Activated naive CD8-positive, alpha-beta T cell treated with anti-CD3 and anti-CD28 coated beads, Interleukin-2, amount 10 ng/mL, durations not matched to agents 7 days and 5 days (primary cell): ENCODE measurements at places on chromosomes 4 and X.

DNA sequence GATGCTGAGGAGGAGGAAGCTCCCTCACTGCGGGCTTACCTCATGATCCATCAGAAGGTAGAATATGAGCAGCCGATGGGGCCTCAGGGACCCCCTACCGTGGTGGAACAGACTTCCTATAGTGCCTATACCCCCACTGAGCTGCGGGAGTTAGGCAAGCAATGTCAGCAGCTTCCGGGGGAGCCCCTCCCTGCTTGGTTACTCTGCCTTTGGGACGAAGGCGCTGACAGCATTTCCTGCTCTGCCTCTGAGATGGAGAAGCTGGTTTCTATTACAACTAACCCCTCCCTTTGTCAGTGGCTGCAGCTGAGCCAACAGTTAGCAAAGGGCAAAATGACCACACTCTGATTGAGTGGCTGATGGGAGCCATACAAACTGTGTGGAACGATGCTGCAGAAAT, 430.7 kb downstream of the IDS start:
- H3K27me3 ChIP-seq: no peaks in the 10 kb centered on the region
- no peaks in the 10 kb centered on the region for H3K36me3 ChIP-seq
- H3K4me1 ChIP-seq: peaks cover 4% of the 10 kb centered on the region

DNA sequence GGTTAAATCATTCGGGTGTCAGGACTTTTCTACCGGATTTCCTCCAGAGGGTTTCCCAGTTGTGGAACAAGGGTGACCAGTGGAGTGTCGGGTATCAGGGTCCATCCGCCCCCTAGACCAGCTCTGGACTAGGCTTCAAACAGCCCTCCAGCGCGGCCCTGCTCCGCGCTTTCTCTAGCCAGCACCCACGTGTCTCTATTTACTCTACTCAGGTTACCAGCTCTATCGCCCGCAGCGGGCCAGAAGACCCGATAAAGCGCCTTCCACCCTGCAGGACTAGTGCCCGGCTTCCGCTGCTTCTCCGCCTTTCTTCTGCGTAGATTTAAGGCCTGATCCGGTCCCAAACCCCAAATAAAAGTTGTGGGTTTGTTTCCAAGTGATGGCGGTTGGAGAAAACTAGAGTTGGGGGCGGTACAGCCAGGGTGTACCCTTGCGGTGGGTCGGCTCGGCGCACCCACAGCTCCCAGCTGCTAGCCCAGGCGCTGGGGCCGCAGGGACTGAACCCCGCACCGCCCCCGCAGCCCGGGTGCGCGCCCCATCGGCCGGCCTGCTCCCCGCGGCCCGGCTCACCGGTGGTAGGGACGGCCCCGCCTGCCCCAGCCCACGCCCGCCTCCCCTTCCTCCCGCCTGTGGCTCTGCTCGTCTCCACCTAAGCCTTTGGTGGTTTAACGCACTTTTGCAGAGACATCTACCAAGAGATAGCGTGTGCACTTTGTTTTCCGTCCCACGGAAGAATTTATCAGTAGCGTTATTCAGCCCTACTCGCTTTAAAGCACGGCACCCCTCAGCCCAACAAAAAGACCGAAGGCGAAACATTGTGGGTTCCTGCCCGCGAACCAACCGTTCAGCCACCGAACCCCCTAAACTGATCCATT, 2.1 kb downstream of the LEF1 start:
- peaks cover 29% of the 10 kb centered on the region for H3K36me3 ChIP-seq
- H3K4me3 ChIP-seq: peak overlapping the region; percentile 98
- H3K27me3 ChIP-seq: peaks cover 5% of the 10 kb centered on the region
- H3K27ac ChIP-seq: peak overlapping the region; percentile 96
- H3K4me1 ChIP-seq: peaks cover 30% of the 10 kb centered on the region

DNA sequence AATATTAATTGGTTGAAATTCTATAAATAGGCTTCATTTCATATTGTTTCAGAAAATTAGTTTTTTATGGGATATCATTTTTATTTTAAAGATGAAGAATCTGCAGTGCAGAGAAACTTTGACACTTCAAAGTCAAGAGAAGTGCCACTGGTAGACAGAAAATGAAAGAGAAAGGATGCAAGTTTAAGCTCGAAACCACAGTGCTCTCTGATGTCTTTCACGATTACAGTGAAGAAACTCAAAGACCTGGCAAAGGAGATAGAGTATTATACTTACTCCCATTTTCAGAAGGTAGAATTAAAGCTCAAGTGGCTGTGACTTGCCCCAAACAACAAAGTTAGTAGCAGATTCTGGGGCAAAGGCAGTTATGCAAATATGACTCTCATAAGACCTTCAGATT, 745.4 kb downstream of the TECRL start:
- H3K4me3 ChIP-seq: no peak overlapping the region
- no peaks in the 10 kb centered on the region for H3K27me3 ChIP-seq
- H3K4me1 ChIP-seq: no peaks in the 10 kb centered on the region

DNA sequence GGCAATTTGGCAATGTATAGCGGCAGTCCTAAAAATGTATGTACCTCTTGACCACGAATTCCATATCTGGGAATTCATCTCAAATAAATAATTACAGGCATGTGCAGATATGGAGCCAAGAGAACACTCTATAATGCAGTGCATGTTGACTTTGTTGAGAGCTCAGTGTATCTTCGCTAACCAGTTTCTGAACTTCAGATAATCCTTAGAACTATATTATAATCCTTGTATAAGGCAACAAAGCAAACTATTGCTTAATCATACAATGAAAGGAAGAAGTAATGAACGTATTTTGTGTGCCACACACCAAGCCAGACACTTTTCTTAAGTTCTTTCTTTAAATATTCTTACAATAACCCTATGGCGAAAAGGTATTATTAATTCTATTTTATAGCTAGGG, 168.5 kb downstream of the SMIM20 start:
- H3K4me1 ChIP-seq: peaks cover 30% of the 10 kb centered on the region
- peaks cover 6% of the 10 kb centered on the region for H3K36me3 ChIP-seq
- H3K27me3 ChIP-seq: no peaks in the 10 kb centered on the region
- H3K4me3 ChIP-seq: no peak overlapping the region

GRCh38 chr4:138736362-138736761, 279.2 kb upstream of the NOCT start:
- no peaks in the 10 kb centered on the region for H3K4me1 ChIP-seq
- H3K36me3 ChIP-seq: no peaks in the 10 kb centered on the region
- H3K27ac ChIP-seq: no peak overlapping the region
- H3K4me3 ChIP-seq: no peak overlapping the region
- no peak for DNase-seq

- H3K4me3 ChIP-seq: no peak overlapping the region
- DNase-seq: no peak
- no peak overlapping the region for H3K27ac ChIP-seq
- H3K4me1 ChIP-seq: peaks cover 41% of the 10 kb centered on the region
Observed at GRCh38 chr4:10186228-10187214, 69.9 kb upstream of the WDR1 start.
